Activated naive CD4-positive, alpha-beta T cell (primary cell): ENCODE measurements at places on chromosomes 2 and 18.

DNA sequence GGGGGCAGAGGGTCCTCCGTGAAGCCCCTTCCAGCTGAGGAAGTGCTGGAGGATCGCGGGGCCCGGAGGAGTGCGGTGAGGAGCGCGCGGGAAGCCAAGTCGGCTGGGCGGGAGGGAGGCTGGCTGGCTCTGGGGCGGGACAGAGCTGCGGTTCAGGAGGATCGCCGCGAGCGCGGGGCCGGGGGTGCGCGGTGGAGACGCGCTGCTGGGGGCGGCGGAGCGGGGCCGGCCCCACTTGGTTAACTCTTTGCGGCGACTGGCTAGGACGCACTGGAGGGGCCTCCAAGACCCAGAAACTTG is 464 bp downstream of the CYBRD1 start:
- DNase-seq, result no peak

DNA sequence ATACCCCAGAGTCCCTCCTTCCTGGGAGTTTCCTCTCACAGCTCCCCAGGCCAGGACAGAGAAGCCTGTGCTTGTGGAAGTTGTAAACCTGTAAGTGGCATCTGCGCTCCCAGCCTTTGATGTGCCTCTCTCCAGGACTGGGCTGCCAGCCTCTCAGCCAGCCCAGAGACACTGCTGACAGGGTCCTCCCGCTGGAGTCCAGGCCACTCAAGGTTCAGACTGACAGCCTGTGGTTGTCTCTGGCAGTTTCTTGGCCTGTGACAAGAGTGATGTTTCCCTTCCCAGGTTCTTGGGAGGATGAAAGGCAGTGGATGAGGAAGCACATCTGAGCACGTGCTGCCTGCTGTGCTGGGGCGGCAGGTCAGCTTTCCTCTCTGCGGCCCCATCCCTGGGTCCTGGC is 3.0 kb downstream of the SLC35F6 start:
- DNase-seq, result no peak

DNA sequence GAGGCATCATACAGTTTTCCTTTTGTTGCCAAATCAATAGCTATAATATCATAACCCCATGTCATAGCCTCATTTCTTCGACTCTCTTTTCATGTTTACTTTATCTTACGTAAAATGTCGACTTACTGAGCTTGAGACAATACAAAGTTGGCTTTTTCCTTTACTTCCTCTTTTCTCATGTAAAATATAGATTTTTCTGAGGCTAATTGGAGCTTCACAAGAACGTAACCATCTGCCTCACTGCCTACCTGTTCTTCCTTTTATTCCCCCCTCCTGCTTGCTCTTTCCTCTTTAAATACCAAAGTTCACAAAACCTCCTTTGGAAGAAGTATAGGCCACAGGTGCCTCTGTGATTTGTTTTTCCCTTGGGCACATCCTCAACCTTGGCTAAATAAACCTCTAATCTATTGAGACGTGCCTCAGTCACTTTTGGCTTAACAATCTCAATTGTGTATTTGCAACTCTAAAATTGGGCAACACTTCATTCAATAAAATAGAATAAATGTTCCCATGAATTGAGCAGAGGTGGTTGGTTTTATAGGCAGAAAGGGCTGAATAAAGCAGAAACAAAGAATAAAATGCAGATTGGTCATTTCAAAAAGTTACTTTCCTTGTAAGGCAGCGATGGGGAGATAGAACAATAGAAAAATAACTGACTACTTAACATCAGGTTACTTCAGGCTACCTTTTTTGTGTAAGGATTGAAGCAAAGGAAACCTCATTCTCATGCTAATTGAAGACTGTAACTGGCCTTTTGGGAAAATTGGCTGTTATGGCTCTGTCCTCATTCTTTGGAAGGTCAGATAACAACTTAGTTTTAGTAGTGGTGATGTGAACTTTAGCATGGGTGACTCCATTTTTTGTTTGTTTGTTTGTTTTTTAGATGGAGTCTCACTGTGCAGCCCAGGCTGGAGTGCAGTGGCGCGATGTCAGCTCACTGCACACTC is 21.3 kb downstream of the COMMD1 start:
- no peak for DNase-seq

DNA sequence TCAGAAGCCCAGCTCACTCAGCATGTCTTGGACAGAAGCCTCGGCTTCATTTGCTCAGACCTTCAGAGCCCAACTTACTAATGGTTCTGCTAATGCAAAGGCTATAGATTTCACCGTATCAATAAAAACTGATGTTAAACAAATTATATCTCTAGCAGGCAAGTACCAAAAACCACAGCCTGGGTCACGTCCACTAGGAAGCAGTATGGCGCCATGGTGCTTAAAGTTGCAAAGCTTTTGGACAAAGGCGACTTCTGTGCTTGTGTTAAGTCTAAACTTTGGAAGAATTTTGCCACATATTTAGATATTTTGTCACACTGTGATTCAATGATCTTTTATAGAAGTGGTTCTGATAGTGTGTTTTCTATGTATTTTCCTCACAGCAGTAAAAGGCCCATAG is 276.8 kb upstream of the PARD3B start:
- DNase-seq, result no peak

- no peak for DNase-seq
Measured at GRCh38 chr2:78355967-78356366, 669.5 kb upstream of the REG3G start.

DNA sequence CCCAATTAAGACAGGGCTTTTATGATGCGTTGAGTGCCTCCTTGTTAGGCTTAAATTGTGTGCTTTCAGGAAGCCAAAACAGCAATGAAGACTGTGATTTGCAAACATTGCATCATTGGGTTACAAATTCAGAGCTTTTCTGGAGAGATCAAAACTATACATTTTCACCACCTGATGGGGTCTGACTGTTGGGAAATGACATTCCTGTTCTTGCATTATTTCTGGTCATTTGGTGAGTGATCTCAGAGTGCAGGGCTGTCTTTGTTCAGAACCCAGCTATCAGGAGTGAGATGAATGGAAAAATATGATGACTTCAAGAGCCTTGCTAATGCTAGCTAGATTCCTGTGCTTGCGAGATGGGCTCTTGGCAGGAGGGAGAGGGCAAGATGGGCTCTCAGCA is 39.1 kb downstream of the SH3RF3 start:
- DNase-seq, result no peak

DNA sequence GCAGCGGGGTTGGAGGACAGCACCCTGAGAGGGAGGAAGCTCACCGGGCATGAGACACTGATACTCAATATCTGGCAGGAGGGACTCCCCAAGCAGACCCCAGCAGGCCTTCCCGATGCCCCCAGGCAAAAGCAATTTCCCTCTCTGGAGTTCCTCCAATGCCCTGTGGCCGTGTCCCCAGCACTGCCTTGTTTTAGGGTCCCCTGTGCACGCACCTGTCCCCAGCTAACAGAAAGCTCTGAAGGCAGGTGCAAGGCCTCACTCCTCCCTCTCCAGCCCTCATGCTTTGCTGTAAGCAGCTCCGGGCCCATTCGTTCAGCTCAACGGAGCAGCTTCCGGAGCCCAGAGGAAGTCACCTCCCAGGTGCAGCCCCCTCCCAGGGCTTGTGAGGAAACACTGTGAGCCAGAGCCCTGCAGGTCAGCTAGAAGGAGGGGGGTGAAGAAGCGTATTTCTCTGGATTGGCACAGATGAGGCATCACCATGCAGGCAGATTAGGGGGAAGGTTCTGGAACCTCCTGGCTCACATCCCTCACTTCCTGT is 50.3 kb upstream of the ID2 start:
- no peak for DNase-seq

- DNase-seq, result no peak
Measured at GRCh38 chr2:28633204-28633603, 118.4 kb upstream of the PPP1CB start.
